ENCODE measurements at places on chromosomes 3 and 15.

DNA sequence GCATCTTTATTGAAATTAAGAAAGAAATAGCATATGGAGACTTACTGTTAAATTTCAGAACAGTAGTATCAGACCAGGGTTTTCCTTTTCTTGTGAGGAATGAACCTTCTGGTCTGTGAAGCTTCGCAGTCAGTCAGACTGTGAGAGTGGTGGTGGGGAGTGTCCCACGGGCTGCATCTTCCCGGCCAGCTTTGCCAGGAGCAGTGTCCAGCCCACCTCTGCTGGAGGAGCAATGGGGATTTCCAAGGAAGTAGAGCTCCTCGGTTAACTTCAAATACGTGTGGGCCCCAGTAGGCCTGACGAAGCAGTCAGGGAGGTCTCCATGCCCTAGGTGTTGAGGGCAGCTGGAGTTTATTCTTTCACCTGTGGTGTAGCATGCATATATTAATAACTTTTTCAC is 40.9 kb upstream of the FBXL22 start:
- no peak for DNase-seq

DNA sequence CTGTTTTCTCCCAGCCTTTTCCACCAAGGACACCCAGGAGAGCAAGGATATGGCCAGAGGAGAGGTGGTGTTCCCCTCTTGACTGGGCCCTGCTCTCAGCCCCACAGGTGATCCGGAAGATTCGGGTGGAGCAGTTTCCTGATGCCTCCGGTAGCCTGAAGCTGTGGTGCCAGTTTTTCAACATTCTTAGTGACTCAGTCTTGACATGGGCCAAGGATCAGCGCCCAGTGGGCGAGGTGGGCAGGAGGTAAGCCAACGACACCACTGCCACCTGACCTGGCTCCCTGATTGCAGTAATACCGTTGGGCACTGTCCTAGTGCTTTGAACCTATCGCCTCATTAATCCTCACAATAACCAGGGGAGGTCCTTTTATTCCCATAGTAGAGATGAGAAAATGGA is 25.3 kb upstream of the SLC28A1 start:
- no peak for DNase-seq

GRCh38 chr15:23387621-23388190 is 33.2 kb downstream of the GOLGA8S start:
- DNase-seq, result no peak

GRCh38 chr3:101890716-101891115 is 41.4 kb downstream of the NFKBIZ start:
- no peak for DNase-seq

DNA sequence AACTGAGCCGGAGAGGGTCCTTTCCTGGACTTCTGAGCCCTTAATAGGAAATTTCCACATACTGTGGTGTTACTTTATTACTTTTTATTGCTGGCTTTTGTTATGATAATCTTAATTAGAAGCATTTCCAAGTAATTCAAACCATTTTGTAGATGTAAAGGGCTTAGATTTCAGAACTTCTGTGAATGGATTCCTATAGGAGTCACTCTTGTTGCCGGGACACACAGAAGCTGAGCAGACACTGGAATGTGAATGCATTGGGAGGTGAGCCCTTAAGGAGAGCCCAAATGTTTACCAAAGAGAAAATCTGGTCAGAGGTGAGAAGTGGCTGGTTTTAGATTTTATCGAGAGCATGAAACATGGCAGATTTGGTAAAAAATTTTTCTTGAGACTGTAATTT is 87.4 kb downstream of the FNDC3B start:
- no peak for DNase-seq

GRCh38 chr3:10004960-10005564 is 18.4 kb upstream of the EMC3 start:
- DNase-seq, result no peak

DNA sequence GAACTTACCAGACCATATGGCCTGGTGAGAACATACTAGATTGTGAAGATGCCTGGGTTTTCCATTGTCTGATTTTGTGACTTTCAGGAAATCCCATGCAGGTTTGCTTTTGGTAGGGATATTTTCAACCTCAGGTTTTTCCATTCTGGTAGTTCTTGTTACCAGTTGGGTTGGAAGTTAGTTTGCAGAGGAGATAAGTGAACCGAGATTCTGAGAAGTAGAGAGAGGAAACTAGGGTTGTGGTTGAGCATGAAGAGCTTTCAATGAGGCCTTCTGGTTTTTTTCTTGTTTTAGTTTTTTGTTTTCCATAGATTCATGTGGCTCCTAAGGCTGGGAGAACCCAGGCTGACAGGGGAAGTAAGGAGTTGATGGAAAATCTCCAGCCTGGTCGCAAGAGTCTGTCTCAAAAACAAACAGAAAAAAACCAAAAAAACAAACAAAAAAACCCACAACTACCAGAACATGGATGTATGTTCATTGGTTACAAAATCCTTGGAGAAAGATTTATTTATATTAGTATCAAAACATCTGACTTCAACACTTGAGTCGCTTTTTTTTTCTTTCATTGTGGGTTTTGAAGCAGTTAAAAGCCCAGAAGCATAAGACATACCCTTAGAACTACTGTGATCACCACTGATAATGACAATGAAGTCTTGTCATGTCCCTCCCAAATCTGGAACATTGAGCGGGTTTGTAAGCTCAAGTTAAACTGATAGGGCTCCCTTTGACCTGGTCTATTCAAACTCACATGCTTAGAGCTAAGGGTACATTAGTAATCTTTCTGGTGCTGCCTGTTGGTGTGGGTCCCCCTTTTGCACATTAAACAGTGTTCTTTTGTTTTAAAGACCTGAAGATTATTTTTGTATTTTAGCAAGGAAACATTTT is 3.2 kb downstream of the GPR171 start:
- no peak for DNase-seq

DNA sequence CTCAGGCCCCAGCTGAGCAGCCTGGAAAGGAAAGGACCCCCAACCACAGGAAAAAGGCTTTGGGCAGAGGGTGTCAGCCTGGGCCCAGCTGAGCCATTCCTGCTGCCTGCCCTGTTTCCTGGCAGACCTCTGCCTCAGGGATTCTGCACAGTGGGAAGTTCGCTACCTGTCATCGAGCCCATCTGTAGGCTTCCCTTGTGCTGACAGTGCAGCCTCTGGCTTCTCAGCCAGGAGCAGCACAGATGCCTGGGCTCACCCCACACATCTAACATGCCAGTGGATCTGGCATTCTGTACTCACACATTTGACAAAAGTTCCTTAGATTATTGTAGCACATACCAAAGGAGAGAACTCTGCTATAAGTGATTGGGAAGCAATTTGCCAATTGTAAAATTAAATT is 202.2 kb downstream of the SSR3 start:
- DNase-seq, result no peak

GRCh38 chr15:72231833-72232478 is 966 bp upstream of the PKM start:
- DNase-seq, result no peak

GRCh38 chr15:79007066-79007465 is 62.2 kb upstream of the CTSH start:
- DNase-seq, result no peak

GRCh38 chr3:98982351-98982750 is 80.9 kb upstream of the DCBLD2 start:
- DNase-seq, result no peak

GRCh38 chr3:59877263-59878037 is 827.6 kb upstream of the CFAP20DC start:
- DNase-seq, result no peak

DNA sequence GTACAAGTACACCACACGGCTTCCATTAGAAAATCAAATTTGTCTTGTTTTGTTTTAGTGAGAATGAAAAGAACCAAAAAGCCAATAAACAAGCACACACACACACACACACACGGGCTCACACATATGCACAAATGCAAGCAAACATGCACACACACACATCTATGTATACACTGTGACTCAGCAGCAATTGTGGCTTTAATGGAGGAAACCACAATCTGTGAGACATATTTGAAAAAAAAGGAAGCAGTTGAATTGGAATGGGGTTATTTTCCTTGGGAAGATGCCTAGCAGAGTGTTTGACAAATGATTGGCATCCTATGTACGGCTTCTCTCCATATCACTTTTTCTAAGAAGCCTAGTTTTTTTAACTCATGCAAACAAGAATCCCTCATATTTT is 201.1 kb upstream of the ARRDC4 start:
- DNase-seq, result no peak

DNA sequence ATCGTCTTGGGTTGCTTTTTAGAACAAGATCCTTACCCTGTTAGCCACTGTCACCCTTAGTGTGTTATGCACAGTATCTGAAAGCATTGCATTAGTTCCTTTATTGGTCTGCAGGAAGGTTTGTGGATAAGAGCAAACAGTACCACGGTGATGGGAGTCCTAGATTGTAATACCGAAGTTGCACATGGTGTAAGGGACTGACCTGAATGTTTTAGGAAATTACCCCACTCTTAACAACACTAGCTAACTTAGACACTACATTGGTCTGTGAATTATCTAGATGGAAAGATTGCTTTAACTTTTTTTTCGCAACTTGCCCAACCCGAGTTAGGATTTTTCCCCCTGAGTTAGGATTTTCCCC is 1.3 kb downstream of the STT3B start:
- DNase-seq, result no peak

GRCh38 chr3:111715911-111716523 is 120.9 kb upstream of the ZBED2 start:
- peak; percentile 3 for DNase-seq

GRCh38 chr3:136473716-136474326 is 223.7 kb downstream of the PCCB start:
- DNase-seq, result no peak
